Cardiac fibroblast (primary cell): ENCODE measurements at places on chromosomes 2 and 18.

- peak; percentile 73 for DNase-seq
Measured at GRCh38 chr18:58005011-58005410, 39.0 kb upstream of the NEDD4L start.

DNA sequence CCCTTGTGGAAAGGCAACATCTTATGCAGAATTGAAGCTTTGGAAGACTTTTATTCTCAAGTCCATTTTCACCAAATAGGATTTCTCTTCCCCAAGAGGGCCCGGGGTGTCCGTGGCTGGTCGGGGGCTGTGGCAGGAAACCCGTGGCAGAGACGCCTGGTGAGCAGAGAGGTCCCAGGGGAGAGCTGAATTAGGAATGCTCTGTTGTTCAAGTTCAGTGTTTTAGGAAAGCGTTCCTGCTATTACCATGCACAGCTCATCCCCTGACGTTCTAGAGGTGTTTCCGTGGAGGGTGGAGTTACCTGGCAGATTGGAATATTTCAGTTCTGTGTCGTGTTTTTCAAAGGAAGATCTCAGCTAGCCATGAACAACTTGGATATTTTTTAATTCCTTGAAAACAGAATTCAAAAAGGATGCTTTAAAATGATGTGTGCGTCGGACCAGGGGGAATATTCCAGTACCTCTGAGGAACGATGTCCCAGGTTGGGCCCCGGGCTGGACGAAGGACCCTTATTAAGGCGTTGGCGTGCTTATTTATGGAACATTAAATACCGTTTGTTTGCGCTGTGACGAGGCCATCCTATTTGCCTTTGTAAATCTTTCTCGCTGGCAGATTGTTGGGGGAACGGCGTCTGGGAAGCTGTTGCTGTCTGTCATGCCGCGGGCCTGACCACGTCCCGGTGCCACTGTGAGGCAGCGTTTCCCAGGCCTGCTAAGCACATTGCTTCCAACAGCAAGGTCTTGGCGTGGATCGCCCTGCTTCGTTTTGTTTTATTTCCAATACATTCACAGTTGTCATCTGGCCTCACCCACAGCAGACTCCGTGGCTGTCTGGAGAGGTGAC lies 8.2 kb downstream of the NFATC1 start:
- no peak for DNase-seq

DNA sequence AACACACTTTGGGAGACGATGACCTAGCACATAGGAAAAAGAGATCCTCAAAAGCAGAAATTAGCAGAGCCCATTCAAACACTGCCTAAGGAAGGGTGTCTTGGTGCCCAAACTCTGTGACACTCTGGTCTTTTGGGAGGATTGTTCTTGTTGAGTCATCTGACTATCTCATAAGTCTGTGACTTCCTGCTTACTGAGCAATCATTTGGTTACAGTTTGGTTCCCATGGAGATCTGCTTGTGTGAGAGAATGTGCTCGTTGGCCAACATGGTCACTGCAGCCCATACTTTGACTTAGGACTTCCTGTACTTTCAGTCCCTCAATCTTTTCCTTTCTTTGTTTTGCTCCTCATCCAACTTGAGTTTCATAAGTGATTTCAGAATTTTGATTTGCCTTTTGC lies 602.9 kb downstream of the NYAP2 start:
- peak; percentile 97 for DNase-seq

GRCh38 chr2:198702796-198703195 lies 754.9 kb downstream of the SATB2 start:
- DNase-seq, result no peak

DNA sequence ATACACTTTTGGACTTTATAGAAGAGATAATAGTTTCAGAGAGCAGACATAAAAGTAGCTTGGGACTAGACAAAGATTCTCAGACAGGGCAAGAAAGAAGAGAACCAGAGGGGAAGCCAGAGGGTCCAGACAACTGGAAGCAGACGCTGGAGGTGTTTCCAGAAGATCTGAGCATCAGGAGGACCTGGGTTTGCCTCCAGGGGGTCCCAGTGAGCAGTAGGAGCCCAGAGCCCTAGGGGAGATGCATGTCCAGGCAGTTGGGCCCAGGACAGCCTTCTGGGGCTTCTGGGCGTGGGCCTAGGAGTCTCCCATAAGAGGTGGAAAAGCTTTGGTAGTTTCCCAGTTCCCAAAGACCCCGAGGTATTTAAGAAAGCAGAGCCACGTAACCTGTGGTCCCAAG lies 251.2 kb upstream of the ID2 start:
- no peak for DNase-seq

DNA sequence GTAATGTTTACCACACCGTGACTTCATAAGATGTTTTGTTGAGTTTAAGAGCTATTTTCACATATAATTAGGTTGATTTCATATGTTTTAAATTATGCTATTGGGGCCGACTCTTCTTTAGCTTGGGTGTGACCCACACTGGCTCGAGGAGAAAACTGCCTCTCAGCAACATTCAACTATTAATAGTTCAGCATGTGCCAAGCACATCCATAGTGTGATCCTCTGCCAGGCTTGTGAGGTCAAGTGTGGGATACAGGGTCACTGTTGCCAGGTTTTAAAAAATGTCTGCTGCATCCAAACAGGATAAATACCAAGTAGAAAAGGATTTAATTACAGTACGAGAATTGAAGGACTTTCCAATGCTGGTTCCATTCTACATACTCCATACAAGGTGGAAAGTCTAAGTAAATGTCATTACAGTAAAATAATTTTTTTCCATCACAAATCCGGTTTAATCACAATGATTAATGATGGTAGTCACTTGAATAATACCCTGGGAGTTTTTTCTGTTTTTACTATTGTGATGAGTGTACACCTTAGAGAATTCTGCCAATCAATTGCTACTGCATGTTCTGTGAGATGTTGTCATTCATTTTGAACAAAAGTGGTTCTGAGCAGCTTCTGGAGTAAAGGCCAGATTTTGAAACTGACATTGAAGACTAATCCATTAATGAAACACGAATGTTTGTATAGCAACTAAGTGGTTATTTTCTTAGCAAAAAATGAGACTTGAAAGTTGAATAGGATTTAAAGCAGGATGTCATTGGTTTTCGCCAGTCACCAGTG lies 84.5 kb downstream of the ABI2 start:
- no peak for DNase-seq

DNA sequence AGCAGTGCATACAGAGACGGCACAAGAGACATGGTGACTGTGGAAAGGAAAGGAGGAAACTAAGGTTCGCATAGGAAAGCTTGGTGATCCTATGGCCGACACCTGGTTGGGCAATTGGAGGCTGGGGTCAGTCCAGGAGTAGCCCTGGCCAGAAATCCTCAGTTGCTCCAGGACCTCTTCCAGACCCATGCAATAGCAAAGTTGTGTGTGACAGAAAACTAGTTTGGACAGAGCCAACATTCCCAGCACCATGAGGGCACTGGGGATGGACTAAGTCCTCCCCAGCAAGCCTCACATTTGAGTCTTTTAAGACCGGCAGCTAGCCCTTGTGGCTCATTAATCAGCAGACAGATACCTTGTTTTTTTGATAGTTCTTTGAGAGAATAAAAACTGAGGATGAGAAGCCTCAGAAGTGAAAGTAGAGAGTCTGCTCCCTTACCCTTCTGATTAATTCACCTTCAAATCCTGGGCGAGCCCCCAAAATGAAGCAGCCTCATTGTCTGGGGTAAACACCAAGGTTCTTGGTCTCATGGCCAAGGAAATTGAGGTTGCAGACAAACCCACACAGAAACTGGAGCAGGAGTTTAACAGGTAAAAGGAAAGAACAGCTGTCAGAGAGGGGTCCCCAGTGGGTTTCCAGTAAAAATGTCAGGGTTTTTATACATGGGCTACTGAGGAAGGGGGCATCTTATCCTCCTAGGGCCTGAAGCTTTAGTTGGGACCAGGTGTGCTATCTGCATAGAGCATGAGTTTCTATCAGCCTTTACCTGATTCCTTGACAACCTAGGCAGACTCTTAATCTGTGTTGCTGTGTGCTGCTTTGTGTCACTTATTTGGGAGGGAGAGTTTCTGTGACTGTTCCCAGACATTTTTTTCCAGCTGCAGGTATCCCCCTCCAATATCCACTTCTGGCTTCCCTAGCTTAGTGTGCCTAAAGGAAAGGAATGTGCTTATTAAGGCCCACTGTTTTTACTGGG lies 39.1 kb downstream of the STK17B start:
- DNase-seq, result peak; percentile 38

DNA sequence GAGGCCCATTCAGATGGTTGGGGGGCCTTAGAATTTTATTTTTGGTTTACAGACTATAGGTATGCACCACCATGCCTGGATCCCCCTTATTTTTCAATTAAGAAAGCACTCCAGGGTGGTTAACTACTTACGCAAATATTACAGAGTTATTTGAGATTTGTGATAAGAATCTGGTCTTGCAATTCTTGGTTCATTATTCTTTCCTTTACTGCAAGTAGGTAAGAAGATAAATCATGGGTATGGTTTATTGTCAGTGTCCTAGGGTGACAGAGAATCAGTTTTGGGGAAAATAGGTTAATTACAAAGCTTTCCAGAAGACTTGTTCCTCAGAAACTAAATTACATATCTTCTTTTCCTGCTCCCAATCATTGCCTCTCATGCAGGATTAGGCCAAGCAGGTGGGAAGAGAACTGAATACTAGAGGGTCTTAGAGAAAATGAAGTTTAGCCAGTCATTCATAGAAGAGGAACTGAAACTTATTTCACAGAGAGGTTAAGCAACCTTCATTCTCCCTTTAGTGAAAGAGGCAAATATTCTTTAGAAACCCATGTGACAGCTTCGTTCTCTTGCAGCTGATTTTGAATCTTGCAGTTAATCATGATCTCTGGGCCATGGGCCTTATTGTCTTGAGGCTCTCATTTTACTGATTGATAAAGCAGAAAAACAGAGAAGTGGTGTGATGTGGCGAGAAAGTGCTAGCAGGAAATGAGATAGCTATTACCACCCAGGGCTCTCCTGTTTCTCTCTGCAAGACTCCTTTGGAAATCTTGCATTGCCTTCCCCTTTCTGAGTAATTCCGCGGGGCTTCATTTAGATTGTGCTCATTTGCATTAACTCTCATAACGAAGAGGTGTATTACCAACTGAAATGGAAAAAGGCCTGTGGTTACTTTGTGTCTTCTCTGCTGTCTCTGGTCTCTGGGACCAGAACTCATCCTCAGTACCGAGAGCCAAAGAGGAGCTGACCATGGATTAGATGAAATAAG lies 44.8 kb upstream of the ARHGAP25 start:
- no peak for DNase-seq

DNA sequence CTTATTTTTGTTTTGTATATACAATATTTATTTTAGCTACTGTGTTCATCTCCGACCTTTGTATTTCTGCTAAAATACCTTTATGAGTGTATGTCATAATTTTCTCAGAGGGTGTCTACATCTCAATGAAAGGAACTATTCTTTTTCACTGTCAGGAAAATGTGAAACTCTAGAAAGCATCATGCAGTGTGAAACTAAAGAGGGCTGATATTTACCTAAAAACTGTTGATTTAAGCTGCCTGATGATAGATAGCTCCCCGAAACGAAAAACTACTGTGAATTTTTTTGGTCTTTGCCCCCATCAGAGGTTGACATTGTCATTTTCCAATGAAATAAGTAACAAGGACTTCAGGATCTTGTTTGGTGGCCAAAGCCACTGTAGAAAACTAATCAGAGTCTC lies 38.8 kb downstream of the TMEM178A start:
- DNase-seq, result no peak

DNA sequence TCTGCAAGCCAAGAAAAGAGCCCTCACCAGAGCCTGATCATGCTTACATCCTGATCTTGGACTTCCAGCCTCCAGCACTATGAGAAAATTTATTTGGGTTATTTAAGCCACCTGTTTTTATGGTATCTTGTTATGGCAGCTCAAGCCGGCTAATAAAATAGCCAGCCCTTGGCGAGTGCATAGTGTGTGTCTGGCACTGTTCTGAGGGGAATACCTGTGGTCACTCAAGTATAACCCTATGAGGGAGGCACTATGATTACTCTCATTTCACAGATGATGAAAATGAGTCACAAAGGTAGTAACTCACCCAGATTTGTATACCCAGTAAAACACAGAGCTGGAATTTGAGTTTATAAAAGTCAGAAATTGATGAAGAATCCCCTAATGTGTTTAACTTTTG lies 556.9 kb upstream of the SETBP1 start:
- no peak for DNase-seq

- DNase-seq, result no peak
Measured at GRCh38 chr2:11695576-11695975, 25.6 kb upstream of the NTSR2 start.

DNA sequence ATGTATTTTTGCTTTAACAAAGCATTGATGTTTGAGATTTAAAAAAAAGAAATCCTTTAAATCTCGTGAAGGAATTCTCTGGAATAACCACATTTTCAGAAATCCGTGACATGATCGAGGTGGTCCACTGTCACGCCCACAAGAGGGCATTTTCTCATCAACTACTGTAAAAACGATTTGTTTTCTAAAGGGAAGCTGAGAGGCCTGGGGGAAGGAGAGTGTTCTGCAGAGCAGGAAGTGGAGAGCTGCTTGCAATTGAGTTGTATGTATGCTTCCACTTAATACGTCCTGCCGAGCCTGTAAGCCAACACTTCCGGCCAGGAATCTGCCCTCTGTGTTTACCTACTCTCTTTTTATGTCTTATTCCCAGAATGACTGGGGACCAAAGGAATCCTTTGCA lies 19.4 kb downstream of the KLHL29 start:
- peak; percentile 82 for DNase-seq

DNA sequence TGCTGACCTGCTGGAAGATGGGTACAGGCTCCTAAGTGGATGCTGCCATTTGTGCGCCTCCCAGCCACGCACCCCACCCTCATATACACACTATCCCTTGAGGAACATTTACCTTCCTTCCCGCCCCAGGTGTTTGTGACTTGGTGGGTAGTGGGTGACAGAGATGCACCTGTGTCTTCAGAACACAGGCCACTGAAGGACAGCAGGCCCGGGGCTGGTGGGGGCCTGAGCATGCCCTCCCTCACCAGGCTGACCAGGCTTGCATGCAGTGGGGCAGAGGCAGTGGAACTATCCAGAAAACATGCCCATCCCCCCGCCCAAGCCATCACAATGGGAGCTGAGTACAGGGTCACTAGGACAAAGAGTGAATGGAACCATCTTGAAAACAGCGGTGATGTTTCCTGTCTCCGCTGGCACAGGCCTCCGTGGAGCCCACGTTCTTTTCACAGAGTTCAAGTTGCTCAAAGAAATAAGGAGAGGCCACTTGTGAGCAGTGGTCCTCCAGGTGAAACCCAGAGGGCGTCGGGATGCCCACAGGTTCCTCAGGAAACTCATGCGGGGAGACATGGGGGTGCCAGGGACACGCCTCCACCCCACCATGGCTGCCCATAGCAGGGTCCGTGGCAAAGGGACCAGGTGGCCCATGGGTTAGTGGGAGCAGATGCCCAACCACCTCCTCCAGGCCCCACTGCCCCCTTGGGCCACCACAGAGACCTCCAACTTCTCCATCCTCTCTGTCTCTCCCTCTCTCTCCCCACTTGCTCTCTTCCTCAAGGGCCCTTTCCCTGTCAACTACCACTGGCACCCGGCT lies 90.9 kb downstream of the MALT1 start:
- DNase-seq, result no peak

DNA sequence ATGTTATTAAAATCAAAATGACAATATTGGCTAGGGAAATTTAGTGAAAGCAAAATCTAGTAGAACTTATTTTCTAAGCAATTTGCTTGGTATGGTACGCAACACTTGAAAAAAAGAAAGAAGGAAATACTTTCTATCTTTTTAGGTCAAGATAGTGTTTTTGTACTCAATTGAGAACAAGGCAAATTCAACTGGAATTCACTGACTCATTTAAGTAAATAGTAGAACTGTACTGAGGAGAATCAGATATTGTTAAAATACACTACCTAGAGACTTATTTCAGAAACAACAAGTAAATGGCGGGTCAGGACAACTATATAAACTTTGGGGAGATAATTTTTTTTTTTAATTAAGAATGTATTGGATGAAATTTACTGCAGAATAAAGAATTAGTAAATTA lies 18.9 kb downstream of the ZRANB3 start:
- no peak for DNase-seq
